ENCODE measurements at places on chromosomes 6 and 20.
A peak's percentile ranks its signal among the peaks of the same experiment; 100 is the strongest.

GRCh38 chr6:77536701-77537100 lies 73.4 kb upstream of the HTR1B start:
- DNase-seq = no peak

GRCh38 chr20:24389686-24390085 lies 79.7 kb upstream of the SYNDIG1 start:
- no peak for DNase-seq

DNA sequence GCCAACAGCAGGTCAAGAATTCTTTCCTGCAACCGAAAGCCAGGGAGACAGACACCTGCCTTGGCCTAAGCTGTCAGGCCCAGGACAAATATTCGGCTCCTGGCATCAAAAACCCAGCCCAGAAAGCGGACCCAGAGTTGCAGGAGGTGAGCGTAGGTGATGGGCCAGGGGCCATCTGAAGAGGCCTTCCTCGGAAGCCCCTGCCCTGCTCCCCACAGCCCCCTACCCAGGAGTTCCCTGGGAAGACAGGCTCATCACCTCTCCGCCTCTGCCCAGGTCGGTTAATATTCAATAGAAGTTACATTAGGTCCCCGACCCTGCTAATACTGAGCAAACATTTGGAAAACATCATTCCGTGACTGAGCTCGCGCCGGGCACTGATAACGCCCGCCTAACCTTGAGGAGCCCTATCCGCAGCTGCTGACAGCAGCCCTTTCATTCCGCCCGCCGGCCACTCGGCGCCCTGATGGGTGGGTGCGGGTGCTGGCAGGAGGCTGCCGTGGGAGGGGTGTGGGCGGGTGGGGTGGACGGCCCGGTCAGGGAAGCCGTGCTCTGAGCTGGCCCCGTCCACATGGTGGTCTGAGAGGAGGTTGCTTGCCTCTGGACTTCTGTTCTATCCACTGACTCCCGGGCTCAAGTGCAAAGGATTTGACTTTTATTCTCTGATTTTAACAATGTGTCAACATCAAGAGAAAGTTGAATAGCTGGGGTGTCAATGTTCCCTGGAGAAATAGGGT lies 55.7 kb downstream of the HNF4A start:
- no peak for DNase-seq

GRCh38 chr20:53884859-53885541 lies 185.4 kb downstream of the BCAS1 start:
- no peak for DNase-seq

- no peak for DNase-seq
These were observed 100.6 kb downstream of the MAP3K4 start for GRCh38 chr6:161091972-161092701.

- DNase-seq = peak; percentile 35
These were observed 167.4 kb downstream of the SASH1 start for GRCh38 chr6:148509800-148510581.

DNA sequence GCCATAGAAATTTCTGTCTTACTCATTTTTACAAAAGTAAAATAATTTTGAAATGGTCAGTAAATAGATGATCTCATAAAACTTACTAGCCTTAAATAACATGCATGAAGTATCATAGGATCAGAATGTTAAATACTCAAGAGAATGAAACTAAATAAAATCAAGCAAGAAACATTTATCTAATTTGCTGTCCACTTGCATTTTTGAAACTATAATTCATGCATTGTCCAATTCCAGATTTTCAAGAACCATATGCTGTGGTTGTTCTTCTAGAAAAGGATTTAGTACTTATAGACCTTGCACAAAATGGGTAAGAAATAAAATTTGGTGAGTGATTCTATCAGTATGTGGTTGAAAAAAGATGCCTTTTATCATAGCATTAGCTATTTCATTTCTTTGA lies 107.0 kb downstream of the STXBP5 start:
- no peak for DNase-seq

All from urothelium cell line (cell line).